ENCODE measurements at places on chromosomes 12 and 14.

DNA sequence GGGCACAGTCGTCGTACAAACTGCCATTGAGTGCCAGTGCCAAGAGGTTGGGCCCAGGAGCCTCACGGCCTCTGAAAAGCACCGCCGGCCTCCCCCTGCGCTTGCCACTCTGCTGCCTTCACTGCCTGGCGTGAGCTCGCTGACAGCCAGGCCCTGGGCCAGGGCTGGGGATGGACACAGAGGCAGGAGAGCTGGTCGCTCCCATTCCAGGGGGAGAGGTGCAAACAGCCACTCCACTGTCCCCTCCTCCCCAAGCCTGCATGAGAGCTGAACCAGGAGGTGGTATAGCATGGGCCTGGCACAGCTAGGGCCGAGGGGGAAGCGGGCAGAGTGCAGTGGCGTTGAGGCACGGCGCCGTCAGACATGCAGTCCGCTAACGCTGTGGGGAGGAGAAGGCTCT lies 4.6 kb downstream of the ADSS1 start:
- DNase-seq = no peak

- peak; percentile 65 for DNase-seq
These were observed at the start of gene KCNK13 for GRCh38 chr14:90061685-90062126. TSS of gene KCNK13 (plus strand) at chr14:90061994. CDS start at chr14:90062206, 212 bp downstream.

GRCh38 chr12:12938541-12938940 lies 13.4 kb downstream of the GPRC5D start:
- DNase-seq = no peak

GRCh38 chr12:40697566-40698259 lies 5.5 kb downstream of the CNTN1 start:
- DNase-seq = no peak

DNA sequence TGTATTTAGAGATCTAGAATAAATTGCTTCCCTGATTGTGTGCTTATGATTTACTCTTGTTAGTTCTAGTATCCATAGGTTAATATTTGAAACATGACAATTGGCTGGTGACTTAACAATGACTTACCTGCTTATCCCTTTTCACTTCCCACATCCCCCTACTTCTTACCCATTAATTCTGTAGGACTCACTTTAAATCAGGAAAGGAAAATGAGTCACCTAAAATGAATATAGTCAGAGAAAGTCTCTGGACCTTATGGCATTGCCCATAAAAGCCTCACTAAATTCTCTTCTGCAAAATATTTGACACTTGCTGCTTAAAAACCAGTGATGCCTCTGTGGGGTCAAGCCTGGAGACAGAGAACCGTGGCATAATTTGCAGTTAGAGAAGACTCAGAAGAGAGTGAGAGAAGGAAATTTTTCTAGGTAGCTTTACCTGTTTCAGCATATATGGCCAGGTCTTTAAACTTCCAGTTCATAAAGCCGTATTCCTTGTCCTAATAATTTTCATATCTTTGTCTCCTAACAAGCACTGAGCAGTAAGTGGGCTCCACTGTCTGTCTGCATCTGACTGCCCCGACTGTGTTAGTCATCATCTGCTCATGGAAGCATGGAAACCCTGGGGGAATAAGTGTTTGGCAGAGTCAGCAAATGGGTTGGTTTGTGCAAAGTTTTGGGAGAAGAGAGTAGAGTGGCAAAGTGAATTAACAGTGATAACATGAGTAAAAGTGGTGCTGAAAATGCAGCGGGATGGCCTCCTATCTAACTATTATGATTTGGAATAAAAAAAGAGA lies 294.4 kb downstream of the AKAP6 start:
- no peak for DNase-seq

DNA sequence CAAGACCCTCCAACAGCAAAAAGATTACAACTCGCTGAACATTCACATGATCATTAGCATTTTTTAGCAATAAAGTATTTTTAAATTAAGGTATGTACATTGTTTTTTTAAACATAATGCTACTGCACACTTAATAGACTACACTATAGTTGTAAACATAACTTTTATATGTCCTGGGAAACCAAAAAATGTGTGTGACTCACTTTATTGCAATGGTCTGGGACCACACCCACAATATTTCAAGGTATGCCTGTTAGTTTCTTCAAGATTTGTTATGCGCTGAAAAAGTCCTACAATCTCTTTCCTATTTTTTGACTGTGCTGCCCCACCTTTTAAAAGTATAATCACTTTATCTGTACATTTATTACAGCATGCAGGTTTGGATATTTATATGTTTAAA lies 30.4 kb upstream of the PCNX4 start:
- DNase-seq = no peak

- peak; percentile 38 for DNase-seq
These were observed 404.4 kb downstream of the FLRT2 start for GRCh38 chr14:85934123-85934885.

DNA sequence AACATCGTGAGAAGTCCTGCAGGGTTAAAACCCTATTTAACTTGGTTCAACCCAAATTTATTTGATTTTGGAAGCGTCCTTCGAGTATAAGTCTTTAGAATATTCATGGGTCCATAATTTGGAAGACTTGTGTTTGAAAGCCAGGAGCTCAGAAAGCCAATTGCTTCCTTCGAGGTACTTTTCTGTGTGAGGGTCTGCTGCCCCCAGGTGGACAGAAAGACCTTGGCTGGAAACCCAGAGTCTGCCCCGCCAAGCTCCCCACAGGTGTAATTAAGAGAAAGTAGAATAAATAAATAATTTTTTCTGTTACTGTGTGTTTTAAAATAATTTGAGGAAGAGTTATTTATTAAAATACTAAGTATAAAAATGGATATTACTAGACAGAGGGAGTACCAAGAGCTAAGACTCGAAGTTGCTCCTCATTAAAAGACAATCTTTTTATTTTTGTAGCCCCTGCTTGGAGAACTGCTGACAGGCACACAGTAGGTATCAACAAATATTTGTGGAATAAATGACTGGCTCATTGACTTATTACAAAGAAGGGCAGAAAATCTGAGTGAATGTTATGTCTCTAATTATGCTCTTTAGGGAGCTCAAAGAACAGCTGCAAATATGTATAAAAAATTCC lies 105.8 kb downstream of the PAH start:
- peak; percentile 44 for DNase-seq

GRCh38 chr12:131189781-131190180 lies 236.1 kb downstream of the ADGRD1 start:
- no peak for DNase-seq

GRCh38 chr14:96582411-96582961 lies 80.3 kb downstream of the PAPOLA start:
- DNase-seq = peak; percentile 2

DNA sequence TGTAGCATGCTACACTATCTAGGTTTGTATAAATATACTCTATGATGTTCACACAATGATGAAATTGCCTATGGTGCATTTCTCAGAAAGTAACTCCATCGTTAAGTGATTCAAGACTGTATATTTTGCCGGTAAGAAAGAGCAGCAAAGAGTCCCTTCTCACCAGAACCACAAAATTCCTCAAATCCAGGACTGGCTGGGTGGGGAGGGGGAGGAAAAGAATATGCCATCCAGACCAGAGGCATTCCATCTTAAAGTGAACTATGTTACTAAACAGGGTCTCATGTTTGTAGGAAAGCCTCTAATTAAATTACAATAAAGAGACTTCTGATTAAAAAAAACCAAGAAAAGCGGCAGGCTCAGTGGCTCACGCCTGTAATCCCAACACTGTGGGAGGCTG lies 11.5 kb downstream of the UBE2N start:
- DNase-seq = no peak

GRCh38 chr12:8905546-8905945 lies 8.8 kb upstream of the PHC1 start:
- DNase-seq = no peak

- no peak for DNase-seq
These were observed 328.0 kb upstream of the TMTC1 start for GRCh38 chr12:30111719-30112118.

GRCh38 chr12:106128585-106129328 lies 10.0 kb downstream of the NUAK1 start:
- no peak for DNase-seq

- DNase-seq = no peak
These were observed 13.9 kb upstream of the CLEC4E start for GRCh38 chr12:8554451-8555195.

DNA sequence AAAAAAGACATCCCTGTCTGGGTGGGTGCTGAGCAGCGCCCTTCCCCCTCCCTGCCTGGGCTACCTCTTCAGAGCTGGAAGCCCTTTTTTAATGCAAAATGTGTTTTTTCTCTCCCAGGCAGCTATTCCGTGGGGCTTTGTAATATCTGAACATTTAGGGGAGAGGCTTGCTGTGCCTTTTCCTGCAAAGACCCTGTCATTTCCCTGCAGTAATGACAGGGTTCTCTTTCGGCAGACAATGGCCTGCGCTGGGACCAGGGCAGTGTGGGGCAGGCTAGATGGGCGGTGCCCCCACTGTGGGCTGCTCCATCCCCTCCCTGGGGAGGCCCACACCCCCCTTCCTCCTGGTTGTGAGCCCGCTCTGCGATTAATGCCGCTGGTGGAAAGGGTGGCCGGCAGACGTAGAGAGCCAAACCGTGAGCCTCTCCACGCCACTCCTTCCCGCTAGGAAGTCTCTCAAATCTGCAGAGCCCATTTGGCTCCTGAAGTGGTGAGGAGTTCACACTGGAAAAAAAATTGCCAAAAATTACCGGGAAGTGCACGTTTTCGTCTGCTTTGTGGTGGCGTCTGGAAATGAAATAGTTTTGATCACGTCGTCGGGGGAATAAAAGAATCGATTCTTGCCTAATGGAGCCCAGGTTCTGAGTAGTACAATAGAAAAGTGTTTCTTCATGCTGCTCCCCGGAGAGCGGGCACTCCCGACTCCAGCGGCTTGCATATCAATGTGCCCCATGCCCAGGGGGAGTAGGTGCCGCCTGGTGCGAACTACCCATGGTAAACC lies 31.5 kb downstream of the KIF26A start:
- no peak for DNase-seq

- no peak for DNase-seq
These were observed 88.8 kb upstream of the PLEKHG7 start for GRCh38 chr12:92614001-92614400.

GRCh38 chr14:94946244-94946643 lies 176.3 kb upstream of the GSC start:
- no peak for DNase-seq

GRCh38 chr12:50221228-50222008 lies 54.2 kb upstream of the CERS5 start:
- no peak for DNase-seq

DNA sequence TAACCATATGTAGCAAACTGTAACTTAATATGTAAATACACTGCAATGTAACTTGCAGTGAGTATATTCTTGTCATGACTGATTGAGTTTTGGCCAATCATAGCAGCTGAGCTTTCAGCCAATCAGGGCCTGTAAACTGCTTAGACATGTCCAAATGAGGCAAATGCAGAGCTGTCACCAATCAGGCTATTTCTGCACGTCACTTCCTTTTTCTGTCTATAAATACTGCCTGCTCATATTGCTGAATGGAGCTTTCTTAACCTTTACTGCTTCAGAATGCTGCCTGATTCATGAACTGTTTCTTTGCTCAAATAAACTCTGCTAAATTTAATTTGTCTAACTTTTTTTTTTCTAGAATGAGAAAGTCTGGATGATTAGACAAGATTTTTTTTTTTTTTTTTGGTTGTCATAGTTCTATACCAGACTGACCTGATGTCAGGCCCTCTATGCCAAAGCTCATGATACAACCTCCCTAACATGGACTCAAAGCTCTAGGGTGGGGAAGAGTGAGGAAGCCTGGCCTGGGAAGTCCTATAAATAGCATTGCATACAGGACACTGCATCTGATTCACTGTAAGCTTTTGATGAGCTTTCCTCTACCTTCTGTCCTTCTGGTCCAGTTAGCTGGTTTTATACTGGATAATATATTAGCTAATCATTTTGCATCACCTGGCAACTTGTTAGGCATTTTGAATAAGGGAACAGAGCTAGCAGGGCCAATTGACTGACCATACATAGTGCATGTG lies 12.0 kb downstream of the MGP start:
- no peak for DNase-seq

DNA sequence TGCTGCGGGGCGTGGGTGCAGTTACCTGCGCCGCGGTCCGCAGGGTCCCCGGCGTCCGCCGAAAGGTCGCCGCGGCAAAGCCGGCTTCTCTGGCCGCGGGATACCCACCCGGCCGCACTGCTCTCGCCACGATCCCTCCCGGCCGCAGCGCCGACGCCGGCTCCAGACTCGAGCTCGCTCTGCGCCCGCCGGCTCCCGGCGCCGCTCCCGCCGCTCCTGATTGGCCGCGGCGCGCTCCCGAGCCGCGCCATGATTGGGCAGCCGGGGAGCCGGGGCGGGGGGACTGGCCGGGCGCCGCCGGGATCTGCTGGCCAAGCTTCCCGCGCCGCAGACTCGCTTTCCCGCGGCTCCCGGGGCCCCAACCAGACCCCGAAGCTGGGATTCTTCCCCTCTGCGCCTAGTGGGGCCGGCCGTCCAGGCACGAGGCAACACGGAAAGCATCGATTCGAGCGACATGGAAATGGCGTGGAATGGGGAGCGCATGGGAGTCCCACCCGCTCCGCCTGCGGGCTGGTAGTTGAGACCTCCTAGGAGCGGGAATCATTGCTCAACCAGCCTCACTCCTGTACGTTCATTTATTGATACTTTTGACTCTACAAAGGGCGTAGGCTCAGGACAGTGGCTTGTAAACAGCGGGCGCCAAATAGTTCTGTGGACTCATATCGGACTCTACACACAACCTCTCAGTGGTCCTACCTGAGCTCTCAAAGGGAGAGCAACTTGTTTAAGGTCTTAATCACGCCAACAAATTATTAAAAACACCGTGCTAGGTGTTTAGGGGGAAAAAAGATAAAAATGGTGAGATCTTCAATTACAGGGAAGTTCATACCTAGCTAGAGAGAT lies 36.4 kb upstream of the STON2 start:
- peak; percentile 84 for DNase-seq

GRCh38 chr14:95420060-95420459 lies 96.4 kb downstream of the SYNE3 start:
- DNase-seq = no peak

DNA sequence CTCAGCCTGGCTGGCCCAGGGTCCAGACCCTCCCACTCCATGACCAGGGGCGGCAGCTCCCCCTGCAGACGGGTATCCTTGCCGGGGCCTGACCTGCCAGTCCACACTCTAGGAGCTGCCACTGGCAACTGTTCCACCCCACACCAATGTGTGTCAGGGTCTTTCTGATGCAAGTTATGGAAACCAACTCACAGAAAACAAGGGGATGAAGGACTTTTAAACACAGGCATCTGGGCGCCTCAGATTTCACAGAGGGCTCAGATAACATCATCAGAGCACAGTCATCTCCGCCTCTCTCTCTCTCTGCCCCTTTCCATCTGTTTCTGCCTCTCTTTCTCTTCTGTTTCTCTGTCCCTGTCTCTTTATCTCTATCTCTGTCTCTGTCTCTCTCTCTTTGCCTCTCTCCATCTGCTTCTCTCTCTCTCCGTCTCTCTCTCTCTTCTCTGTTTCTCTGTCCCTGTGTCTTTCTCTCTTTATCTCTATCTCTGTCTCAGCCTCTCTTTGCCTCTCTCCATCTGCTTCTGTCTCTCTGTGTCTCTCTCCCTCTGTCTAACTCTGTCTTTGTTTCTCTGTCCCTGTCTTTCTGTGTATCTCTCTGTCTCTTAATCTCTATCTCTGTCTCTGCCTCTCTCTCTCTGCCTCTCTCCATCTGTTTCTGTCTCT lies 67.4 kb upstream of the FBRSL1 start:
- no peak for DNase-seq

- no peak for DNase-seq
These were observed 47.5 kb downstream of the ZNF664 start for GRCh38 chr12:124020514-124020949.
